ENCODE measurements at places on chromosomes 5 and 9.

DNA sequence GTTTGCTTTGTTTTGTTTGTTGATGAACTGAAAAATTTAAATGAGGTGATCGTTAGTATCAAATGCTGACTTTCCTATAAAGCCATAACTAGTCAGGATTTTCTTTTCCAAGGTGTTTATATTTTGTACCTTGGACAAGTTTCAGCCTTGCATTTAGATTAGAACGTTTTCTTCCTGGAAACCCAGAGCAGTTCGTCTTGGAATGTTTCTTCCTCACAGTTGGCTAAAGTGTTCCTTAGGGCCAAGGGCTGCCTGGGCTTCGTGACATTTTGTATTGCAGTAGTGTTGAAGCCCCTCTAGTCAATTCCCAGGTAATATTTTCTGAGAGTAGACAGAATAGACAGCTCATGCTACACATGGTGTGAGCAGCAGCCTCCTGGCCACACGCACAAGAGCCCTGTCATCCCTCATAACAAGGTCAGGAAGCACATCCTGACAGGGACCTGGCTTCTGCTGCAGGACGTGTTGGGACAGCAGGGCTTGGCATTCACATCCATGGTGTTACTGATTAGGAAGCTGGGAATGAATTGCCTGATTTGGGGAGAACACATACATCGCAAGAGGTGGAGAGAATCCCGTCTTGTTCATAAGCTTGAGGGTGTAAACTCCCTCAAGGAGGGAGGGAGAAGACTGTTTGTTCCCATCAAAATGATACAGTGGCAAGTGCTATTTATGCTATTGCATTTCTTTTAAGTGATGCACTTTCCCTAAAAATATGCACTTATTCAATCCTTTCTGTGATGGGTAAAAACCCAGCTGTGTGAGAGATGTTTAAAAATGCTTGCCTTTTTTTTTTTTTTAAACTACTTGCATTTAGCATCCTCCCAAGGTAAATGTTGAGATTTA lies 31.7 kb downstream of the FUBP3 start:
- DNase-seq, result no peak

DNA sequence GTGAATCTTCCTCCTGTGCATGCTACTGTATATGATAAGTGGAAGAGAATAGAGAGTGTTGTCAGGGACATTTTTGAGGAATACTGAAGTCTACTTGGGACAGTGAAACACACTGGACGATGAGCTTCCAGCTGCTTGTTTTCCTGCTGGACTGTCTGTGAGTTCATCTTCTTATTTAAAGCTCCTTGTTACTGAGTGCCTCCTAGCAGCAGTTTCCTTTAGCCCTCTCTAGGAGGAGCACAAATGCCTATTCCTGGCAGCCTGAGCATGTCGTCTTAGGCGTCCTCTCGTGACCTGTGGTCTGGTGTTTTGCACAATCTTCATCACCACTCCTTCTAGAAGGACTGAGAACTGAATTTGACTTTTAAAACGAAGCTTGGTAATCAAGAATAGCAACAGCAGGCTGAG lies 43.8 kb downstream of the ANKRD33B start:
- DNase-seq, result peak; percentile 93

DNA sequence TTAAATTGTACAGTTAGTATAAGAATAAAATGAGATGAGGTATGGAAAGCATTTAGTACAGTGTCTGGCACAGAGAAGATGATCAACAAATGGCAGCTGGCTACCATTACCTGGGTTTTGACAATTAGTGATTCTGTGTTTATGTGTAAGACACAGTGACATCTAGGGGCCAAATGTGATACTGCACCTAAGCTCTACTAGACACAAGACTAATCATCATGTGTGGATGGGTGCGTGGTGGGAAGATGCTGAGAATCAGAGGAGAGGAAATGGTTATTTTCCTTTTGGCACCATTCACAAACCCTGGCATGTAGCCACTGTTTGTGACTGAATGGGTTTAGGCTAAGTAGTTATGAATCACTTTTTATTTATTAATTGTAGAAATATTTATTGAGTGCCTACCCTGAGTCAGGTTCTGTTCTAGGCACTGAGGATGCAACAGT lies 109.8 kb upstream of the TBC1D2 start:
- DNase-seq, result peak; percentile 42

- no peak for DNase-seq
Measured at GRCh38 chr5:67552773-67553172, 356.2 kb upstream of the CD180 start.

- DNase-seq, result no peak
Measured at GRCh38 chr5:102873379-102873932, 118.4 kb downstream of the PAM start.

DNA sequence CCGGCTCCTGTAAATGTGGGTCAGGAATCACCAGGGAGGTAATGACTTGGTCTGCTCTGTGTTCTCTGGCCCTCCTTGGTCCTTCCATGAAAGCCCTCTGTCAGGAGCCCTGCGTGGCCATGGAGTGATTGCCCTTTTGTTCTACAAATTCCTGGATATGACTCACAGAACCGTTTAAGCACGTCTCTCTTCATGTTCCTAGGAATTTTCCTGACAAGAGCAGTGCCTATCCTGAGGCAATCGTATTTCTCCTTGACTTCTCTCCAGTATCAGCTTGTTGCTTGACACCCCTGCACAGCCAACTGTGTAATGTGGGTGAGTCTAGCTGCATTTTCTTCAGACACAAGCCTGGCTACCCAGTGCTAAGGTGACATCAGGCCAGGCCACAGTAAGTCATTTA lies 274.3 kb upstream of the ZNF462 start:
- no peak for DNase-seq

- no peak for DNase-seq
Measured at GRCh38 chr9:15246708-15247107, 60.3 kb downstream of the TTC39B start.

DNA sequence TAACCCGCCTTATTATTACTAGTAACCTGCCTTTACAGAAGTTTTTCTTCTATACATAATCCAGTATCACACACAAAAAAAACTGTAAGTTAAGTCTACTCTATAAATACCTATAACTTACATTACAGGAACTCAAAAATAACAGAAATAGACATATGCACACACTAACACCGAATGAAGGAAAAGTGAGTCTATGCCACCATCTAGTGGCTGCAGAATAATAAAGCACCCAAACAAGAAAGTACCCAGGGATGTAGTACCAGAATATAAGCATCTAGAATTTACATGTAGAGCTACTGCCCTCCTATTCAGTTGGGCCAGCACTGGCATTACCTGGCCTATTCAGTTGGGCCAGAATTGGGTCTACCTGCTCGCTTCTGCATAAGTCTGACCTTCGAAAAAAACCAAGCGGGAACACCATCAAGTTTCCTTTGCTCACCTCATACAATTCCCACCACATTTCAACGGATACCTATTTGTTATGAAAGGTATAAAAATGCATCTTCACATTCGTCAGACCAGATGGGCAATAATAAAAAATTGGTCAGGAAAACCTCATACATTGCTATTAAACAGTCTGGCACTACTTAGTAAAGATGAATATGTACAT lies 4.0 kb upstream of the NIPSNAP3A start:
- peak; percentile 77 for DNase-seq

GRCh38 chr9:1083325-1083913 lies 33.3 kb downstream of the DMRT2 start:
- DNase-seq, result no peak

DNA sequence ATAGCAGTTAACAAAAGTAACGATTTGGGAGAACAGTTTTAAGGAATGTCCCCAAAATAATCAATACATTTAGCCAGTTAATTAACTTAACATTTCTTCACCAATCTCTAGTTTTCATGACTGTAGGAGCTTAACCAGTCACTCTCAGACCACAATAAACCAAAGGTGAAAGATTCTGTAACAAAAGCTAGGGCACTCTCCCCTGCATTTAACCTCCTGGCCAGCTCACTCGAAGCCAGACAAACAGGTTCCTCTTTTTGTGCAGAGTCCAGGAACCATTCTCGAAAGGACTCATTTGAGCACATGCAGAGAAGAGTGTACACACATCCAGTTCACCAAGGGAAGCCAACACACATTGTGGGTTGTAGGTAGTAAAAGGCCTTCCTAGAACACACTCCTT lies 6.5 kb downstream of the IL7R start:
- peak; percentile 55 for DNase-seq

DNA sequence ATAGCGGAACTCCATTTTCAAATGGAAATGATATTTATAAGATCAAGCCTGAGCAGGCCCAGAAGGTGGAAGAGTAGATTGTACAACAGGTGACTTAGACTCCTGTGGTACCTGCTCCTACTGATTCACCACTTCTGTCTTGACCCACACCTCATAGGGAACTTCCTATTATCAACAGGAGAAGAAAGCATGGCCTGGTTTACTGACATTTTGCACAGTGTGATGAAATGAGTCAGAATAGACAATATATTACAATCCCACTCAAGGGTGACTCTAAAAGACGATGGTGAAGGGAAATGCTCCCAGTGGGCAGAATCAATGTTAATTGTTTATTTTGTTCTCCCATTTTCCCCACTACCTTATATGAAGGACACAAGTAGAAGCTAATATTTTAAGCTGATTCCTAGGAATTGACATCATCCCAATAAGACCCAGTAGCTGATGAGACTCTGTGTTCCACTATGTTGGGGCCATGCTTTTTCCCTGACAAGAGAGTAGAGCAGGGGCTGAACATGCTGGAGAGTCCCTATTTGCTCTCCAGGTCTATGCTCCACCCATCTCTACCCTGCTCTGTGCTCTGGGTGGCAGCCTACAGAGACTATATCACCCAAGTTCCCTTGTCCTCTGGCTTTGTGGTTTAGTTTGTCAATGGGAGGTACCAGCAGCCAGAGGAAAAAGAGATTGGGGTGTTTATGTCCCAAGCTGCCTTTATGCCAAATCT lies 163.4 kb upstream of the FSTL4 start:
- no peak for DNase-seq

DNA sequence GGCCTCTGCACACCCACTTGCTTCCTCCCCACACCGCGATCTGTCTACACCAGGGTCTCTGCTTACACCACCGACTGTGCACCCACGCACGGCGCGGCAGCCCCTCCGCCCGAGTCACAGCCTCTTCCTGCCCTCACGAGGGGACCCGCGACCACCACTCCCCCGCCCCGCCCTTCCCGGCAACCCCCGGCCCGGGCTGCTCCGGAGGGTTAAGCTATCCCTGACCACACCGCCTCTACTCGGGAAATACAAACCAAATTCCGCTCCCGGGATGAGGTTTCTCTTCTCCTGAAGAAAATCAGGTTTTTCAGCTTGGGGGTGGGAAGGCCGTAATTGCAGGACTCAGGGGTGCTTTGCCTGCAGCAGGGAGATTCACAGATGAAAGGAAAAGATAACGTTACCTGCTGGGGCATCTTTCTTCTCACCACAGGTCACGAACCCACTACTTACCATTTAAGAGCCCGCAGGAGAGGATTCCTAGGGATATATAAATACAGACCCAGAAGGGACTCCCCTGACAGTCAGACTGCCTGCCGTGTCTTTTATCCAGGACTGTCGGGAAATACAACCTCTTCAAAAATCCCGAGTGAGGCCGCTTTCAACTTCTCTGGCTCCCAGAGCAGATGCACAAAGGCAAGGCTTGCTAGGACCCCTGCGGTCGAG lies 63.5 kb downstream of the ROR2 start:
- no peak for DNase-seq

DNA sequence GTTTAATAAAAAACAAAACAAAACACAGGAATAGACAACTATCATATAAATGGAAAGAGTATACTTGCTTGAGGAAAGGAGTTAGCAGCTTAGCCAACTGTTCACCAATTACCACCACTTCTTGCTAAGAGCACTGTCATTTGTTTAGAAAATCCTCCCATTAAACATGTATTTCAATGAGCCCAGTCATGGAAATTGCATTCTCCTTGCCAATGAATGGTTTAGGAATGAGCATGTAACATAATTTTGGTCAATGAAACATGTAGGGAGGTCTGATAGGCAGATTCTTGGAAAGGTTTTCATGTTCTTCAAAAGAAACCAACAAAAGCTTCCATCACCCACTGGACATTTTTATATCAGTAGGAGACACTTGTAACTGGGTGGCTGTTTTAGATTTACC lies 502.8 kb upstream of the PAPPA start:
- no peak for DNase-seq

- DNase-seq, result no peak
Measured at GRCh38 chr9:37984278-37984671, 80.3 kb upstream of the SLC25A51 start.

DNA sequence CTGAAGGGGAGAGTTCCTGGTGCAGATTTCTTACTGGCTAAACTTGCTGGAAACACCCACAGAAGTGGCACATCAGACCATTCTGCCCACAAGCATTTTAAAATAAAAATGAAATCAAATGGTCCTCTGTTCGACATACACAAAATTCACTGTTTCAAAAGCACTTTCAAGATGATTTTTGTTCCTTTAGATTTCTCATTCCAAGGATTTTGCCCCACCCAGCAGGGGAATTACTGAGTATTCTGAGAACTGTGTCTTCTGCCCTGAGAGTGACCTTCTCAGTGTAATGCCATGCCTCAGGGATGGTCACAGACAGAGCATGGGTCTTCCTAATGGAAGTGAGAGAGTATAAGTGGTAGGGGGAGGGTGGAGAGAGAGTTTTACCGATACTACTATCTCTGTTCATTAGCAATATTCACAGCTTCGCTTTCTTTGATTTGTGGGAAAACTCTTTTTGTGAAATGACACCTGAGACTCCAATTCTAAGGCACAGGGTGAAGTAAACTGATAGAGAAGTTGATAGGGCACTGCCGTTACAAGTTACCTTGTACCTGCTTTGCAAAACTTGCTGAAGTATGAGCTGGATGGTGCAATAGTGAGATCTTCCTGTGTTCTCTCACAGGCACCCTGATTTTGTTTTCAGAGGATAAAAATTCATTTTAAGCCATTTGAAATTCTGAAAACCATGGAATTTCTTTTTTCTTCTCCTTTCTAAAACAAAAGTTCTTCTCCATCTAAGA lies 95.8 kb upstream of the CD180 start:
- DNase-seq, result peak; percentile 13

- DNase-seq, result no peak
Measured at GRCh38 chr9:694403-695154, 146.9 kb upstream of the DMRT1 start.

GRCh38 chr9:127801955-127802575 lies 617 bp upstream of the FPGS start:
- peak; percentile 72 for DNase-seq

DNA sequence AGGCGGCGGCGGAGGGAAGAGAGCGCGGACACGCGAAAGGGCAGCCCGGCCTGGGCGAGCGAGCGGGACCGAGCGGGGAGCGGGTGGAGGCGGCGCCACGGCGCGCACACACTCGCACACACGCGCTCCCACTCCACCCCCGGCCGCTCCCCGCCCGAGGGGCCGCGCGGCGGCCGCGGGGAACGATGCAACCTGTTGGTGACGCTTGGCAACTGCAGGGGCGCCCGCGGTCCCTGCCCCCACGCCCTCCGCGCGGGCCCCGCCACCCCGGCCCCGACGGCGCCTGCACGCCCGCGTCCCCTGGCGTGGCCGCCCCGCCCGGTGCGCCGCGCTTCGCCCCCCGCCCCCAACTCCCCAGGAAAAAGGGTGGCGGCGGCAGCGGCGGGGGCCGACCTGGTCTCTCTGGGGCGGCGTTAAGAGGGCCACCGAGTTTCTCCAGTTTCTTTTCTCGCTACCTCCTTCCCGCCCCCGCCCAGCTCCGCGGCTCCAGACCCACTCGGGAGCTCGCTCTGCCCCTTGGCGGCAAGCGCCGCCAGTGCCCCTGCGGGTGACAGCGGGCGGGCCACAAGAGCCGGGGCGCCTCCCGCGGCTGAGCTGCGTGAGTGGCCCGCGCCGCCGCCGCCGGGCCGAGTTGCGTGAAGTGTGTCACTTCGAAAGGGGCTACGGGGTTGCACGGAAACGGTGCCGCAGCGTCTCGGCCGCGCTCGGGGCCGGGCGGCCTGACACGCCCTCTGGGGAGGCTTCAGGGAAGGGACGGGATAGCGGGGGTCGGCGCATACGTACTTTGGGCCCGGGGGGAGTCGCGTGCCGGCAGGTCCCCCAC lies at the start of gene NR3C1:
Gene NR3C1 (minus strand): TSS at position 94 of the 823 bp plus-strand sequence. CDS start 2,847 bp downstream, outside the sequence.
- peak; percentile 87 for DNase-seq

All from inflammatory macrophage (primary cell).